ENCODE measurements at places on chromosomes 6 and 20.

GRCh38 chr20:45835825-45836224 is 2.2 kb downstream of the SNX21 start:
- DNase-seq = peak; percentile 93

GRCh38 chr6:93139408-93140081 is 279.8 kb downstream of the EPHA7 start:
- no peak for DNase-seq

DNA sequence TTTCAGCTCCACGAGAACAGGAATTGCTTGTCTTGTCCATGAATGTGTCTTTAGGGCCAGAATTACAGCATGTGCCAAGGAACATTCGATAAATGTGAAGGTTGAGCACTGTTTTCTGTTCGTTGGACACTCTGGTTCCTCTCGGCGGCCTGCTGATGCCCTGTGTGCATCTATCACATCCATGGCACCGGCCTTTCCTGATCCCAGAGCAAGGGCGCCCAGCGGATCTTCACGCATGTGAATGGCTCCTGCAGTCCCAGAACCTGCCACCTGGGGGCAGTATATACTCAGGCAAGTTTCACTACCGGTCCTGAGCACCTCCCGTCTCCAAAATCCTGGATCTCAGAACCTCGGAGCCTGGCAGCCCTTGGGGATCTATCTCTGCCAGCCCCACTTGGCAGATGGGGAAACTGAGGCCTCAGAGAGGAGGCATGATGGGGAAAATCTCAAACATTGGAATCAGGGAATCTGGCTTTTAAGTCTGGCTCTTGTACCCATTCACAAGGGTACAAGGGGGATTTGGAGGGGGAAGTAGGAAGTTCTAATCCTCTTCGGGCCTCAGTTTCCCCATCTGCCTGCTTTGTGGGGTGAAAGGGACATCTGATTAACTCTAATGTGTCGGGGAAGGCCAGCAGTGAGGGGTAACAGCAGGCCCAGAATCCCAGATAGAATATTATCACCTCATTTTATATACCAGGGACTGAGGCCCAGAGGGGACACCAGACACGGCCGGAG is 4.3 kb upstream of the CEBPB start:
- DNase-seq = peak; percentile 86

DNA sequence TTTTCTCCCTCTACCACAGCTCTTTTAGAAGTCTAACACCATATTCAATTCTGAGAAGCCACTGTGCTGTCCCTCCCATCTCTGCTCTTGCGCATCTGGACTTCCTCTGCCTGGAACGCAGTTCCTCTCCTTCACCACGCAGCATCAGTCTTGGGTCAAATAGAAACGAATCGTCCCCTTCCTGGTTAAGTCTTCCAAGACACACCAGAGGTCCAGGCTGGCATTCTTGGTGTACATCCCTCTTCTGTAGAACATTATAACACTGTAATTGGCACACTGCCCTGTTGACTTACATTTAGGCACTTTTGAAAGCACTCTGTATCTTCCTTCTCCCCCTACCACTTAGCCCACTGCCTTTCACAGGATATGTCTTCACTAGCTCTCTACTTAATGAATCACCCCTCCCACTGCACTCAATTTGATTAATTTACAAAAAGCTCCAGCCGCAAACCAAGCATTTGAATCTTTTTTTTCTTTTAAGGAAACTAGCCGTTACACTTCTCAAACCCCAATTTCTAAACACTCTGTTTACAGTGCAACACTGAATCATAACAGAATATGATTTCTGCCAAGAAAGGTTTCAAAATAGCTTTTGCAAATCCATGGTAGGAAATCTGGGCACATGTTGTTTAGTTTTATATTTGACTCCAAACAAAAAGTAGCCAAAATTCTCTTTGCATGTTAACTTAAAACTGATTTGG is 140.8 kb upstream of the CARMIL1 start:
- DNase-seq = peak; percentile 80

GRCh38 chr6:17352302-17352701 is 41.1 kb upstream of the CAP2 start:
- no peak for DNase-seq

DNA sequence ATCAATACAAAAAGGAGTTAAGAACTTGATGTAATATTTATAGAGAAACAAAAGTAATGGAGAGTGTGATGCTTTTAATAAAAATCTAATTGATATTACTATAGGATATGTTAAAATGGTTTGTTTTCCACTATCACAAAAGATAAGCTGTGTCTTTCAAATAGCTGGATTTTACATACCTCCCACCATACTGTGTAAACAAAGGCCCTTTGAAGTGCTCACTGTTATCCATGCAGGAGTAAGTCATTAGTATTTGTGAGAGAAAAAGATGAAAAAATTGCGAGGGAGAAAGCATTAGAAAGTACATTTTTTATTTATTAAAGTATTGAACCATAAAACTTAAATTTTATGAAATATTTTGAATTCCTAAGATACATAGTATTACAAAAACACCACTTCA is 733.0 kb downstream of the GRIK2 start:
- no peak for DNase-seq

DNA sequence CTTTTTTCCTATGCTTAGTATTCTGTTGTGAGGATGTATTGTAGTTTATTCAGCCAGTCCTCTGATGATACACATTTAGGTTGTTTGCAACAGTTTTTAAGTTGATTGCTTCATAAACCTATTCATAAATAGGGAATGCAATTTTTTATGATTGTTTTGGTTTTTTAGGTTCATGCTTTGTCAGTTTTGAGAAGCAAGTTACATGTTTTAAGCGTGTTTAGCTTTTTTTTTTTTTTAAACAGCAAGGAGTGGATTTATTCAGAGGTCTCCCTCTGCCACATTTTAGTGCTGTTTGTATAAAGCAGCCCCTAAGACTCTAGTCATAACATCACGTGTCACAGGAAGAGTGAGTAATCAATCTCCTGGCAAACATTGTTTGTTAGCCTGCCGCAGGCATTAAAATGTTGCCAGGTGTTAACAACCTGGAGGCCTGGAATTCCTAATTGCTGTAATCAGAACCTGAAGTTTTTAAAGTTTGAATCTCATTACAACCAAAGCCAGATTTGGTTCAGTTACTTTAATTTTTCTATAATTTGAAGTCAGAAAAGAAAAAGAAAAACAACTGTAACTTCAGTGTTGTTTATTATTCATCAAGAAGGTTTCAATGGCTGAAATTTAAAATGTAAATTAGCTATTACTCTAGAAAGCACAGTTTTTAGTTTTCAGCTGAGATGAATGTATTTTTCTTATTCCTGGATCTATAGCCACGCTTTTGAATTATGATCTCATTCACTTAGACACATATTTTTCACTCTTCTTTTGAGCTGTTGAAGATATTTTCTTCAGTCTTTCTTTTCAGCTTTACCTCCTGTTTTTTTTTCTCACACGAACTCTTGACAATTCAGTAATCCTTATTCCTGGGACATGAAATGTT is 59.2 kb downstream of the KCNS1 start:
- peak; percentile 27 for DNase-seq

GRCh38 chr6:21935561-21936028 is 342.0 kb downstream of the SOX4 start:
- DNase-seq = peak; percentile 38

DNA sequence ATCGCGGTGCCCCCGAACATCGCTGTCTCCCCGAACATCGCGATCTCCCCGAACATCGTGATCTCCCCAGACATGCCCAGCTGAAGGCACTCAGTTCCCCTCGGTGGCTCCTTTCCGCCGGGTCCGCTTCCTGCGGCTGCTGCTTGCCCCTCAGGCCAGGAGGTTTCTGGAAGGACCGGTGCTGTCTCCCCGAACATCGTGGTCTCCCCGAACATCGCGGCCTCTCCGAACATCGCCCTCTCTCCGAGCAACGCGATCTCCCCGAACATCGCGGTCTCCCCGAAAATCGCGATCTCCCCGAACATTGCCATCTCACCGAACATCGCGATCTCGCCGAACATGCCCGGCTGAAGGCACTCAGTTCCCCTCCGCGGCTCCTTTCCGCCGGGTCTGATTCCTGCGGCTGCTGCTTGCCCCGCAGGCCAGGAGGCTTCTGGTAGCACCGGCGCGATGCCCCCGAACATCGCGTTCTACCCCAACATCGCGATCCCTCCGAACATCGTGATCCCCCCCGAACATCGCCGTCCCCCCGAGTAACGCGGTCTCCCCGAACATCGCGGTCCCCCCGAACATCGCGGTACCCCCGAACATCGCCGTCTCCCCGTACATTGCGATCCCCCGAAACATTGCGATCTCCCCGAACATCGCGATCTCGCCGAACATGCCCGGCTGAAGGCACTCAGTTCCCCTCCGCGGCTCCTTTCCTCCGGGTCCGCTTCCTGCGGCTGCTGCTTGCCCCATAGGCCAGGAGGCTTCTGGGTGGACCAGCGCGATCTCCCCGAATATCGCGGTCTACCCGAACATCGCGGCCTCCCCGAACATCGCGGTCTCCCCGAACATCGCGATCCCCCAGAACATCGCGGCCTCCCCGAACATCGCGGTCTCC is 808 bp downstream of the ULBP1 start:
- peak; percentile 61 for DNase-seq

GRCh38 chr6:133191323-133191722 is 49.8 kb upstream of the EYA4 start:
- no peak for DNase-seq

DNA sequence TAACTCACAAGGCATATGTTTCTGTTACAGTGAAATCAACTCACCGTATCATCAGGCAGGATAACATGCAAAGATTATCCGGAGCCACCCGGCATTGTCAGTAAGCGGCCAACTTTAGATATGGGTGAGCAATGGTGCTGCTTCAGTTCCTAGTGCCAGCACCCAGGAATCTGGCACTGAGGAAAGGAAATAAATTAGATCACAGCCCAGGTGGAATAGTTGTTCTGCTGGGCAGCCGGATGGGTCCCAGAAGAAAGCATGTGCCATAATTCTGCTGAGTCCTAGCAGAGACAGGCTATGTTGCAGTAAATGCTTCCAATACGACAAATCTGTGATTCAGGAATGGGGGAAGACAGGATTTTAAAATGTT is 183.6 kb upstream of the SPTLC3 start:
- DNase-seq = no peak

GRCh38 chr20:14488756-14489479 is 151.5 kb upstream of the FLRT3 start:
- no peak for DNase-seq

DNA sequence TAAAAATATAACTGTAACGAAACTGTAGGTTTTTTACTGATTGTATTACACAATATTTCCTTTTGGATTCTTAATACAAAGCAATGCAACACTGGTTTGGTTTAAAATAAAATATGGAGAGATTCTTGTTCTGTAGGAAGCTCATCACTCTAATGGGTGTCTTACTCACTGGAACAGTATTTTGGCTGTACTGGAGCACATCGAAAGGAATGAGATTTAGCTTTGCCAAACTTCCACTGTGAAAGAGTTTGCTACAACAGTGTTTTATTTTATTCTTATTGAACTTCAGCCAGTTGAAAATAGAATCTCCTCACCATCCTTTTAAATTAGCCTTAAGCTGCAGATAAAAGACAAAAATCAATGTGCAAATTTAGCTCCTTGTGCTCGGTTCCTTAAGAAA is 230.7 kb upstream of the QKI start:
- DNase-seq = peak; percentile 39

GRCh38 chr6:12436224-12436623 is 146.1 kb downstream of the EDN1 start:
- no peak for DNase-seq

DNA sequence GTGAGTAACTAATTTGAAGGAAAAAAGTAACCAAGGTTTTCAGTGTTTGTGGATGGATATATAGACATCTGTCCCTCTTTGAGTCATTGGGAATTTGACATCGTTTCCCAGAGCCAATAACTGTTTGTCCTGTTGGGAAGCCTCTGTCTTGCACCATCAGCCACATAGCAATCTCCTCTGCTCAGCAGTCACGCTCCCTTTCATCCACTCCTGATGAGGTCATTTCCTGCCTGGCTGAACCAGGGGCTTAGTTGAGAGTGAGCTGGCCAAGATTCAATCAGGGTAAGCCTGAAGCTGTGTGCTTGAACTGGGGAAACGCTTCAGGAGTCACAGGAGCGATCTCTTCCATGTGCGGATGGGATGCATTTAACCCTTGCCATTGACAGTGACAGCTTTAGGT is 121.5 kb upstream of the FOXQ1 start:
- DNase-seq = peak; percentile 86

DNA sequence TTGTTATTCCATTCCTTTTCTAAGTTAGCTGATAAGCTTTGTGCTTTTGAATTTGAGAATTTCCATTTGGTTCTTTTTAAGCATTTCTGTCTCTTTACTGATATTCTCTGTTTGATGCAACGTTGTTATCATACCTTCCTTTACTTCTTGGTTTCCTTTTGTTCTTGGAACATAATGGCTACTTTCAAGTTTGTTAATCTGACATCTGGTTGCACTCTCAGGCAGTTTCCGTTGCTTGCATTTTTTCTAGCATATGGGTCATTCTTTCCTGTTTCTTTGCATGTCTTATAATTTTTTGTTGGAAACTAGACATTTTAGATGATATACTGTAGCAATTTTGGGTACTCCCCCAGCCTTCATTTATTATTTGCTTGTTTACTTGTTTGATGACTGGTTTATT is 12.5 kb downstream of the CDC5L start:
- DNase-seq = no peak

- no peak for DNase-seq
Observed at GRCh38 chr6:54958446-54958845, 111.9 kb downstream of the FAM83B start.

DNA sequence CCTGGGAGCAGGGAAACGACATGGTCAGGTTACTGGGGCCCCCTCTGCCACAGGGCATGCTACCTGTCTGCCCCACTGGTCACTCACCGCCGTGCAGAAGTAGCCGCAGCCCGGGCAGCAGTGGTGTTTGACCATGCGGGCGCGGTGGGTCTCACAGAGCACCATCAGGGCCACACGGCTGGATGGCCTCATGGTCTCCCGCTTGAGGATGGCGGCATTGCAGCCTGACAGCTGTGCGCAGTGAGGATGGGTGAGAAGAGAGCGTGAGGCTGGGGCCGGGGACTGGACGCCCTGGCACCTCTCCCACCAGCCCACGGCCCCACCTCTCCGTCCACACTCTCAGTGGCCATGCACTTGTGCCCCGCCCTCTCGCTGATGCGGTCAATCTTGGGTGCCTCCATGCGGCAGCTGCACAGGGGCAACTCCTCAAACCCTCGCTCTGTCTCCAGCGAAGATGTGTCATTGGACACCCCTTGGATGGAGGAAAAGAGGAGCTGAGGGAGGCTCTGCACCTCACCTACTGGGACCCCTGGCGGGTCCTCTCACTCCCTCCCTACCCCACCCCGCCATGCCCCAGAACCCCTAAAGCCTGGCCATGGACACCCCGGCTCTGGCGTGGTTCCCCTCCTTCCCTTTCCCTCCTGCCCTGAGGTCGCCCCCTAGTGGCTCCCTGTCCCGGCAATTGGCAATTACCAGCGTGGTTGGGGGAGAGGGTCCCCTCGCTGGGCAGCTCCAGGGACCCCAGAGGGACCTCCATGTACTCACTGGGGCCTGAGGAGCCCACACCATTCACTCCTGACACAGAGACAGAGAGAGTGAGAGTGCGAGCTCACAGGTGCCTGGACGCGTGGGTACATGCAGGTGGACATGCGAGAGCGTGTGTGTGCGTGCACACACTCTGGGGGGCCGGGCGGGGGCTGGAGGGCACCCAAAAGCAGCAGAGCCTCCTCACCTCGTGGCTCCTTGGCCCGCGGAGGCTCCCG is 8.9 kb downstream of the EHMT2 start:
- DNase-seq = peak; percentile 65

- DNase-seq = no peak
Observed at GRCh38 chr6:135830452-135830881, 21.0 kb upstream of the PDE7B start.
